ENCODE measurements at places on chromosomes 3 and 15. TPM values are rescaled to one million over a fixed set of nuclear protein-coding genes. Genes with fewer than 3 reads are reported as not detected.

DNA sequence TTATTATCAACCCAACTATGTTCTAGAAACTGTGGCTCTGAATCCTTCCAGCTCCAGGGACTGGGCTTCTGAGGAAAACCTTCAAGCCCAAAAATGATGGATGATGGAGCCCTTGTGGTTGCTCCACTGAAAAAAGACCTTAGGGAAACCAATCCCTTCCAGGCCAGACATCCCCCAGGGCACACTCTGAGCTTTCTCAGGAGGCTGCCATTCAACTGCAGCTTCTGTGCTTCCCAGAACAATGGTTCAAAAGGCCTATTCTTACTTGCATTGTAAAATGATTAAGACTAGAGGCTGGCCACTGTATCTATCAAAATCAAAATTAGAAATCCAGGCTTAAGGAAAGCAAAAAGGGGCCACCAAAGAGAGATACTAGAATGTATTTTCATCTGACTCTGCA is 27.3 kb downstream of the EID1 start:
- DNase-seq: no peak

DNA sequence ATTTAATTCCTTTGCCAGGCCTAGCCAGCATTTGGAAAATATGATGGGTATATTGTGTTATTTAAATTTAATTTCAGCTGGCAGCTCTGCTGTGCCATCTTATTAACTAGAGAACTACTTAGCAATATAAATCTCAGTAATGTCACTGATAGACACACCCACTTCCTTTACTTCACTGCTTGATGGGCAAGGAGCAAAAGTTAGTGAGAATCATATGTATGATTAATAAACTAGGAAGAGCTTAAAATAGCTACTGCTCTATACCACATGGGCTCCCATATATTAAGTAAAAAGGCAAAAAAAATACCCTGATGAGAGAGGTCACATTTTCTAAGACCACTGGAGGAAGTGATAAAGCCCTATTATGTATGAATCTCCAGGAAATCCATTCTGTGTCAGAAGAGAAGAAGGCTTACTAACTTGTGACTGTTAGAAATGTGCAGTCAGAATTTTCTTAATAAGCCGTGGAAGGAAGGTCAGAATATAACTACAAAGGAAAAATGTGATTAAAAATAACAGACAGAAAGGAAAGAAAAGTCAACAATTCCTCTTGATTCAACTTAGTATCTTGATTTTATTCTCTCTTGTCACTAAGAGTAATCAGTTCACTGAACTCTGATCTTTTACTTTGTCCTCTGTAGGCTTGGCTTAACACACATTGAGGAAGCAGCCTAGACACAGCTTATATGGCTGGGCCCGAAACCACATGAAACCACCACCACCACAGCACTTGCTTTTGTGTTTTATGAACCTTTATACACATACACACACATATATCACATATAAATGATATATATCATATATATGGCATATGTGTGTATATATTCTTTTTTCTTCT is 1233.9 kb upstream of the ALCAM start:
- DNase-seq: no peak

DNA sequence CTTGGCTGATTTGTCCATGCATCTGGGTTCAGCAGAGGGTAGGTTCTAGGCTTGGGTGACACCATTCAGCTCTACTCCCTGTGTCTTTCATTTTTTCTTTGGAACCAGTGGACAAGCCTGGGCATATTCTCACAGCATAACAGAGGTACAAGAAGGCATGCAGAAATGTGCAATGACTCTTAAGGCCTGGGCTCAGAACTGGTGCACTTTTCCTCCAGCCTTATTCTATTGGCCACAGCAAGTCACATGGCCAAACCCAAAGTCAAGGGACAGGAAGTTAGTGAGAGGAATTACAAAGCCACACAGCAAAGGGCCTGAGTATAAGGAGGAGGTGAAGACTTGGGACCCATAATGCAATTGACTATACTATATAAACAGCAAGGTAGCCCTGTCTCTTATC is 200.9 kb upstream of the CTDSPL start:
- DNase-seq: no peak

DNA sequence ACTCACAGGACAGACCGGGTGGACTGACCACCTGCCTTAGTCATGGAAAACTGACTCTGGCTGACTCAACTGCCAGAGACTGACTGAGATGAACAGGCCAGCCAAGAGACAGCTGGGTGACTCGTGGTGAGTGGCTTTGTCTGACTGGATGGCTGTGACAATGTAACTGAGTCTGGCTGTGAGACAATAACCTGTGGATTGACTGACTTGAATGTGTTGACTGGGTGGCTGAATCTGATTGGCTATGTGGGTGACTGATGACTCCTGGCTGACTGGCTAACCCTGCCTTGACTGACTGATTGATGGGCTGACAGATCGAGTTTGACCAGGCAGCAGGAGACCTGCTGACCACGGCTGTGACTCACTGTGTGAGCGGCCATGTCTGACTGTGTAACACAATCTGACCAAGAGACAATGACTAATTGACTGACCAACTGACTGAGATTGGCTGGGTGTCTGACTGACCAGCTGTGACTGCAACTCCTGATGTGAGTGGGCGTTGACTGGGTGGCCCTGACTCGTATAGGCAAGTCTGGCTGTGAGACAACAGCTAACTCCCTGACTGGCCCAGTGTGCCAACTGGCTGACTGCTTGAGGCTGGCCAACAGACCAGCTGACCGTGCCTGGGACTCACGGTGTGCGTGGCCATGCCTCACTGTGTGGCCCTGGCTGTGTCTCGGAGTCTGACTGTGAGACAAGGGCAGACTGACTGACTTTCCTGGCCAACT is 509.1 kb downstream of the SHQ1 start:
- no peak for DNase-seq

DNA sequence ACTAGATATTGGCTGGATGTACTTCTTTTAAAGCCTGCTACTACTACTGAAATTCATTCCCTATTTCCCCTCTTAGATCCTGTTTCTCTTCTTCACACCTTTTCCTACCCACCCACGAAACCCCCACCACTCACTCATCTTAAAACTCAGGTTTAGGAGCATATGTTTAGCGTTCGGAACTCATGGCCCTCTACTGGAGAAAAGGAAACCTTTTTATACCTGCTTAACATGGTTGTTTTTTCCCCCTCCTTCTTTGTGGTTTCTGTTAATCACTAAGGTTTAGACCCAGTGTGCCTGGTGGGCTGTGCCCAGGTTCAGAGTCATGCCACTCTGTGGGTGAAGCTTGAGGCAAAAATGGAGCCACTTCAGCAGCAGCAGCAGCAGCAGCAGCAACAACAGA is 2.6 kb downstream of the ARID3B start:
- no peak for DNase-seq

- DNase-seq: no peak
Measured at GRCh38 chr3:67349551-67350174, 304.7 kb downstream of the SUCLG2 start.

- DNase-seq: no peak
Measured at GRCh38 chr3:151268267-151269235, 9.8 kb downstream of the P2RY14 start.

DNA sequence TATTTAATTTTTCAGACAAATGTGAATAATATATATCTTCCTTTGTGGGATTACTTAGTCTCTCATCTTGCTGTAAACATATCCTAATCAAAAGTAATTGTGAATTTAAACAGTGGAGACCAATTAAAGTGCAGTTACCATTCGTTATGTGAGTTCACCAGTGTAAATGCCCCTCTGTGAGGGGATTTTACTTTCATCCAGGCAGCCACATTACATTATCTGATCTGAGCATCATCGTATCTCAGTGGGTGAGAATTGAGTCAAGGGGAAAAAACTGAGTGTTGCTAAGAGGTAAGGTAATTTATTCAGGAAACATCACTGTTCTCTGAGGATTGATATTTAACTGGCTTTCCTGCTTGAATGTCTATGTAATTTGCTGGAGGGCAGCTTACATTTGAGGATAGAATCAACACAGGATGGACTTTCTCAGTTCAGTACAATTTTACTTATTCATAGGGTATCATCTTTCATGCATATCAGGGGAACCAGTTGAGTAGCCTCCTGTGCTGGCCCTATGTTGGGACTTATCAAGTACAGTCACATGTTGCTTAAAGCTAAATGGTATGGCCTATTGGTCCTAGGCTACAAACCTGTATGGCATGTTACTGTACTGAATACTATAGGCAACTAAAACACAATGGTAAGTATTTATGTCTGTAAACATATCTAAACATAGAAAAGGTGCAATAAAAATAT is 219.7 kb downstream of the CD47 start:
- no peak for DNase-seq

DNA sequence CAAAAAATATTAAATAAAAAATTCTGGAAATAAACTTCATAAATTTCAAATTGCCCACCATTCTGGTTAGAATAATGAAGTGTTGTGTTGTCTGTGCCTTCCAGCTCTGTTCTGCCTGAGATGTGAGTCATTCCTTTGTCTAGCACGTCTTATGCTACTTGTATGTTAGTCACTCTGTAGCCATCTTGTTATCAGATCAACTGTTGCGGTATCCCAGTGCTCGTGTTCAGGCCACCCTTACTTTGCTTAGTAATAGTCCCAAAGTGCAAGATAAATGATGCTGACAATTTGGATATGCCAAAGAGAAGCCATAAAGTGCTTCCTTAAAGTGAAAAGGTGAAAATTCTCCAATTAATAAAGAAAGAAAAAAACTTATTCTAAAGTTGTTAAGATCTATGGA is 527.5 kb downstream of the NAALADL2 start:
- DNase-seq: no peak

DNA sequence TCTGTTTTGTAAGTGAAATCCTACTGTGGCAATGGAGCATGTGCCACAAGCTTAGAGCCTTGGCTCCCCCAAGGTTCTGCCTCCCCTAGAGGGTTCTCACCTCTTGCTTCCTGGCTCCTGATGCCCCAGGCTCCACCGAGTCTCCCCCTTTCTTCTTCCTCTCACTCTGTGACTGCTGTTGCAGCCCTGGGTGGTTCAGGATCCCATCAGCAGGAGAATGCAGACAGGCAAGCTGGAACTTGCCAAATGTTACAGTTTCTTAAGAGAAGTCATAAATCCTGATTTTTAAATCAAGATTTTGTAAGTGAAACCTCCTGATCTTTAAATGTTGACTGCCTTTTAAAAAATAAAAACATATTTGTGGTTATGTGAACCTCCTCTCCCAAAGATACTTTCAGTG is 133.9 kb downstream of the CCNL1 start:
- no peak for DNase-seq

Gene MST1R
- total RNA-seq: 0.88 TPM

Gene P2RY13
- total RNA-seq: 15.3 TPM

Gene NMB
- total RNA-seq: 17.0 TPM

Gene DPPA2
- total RNA-seq: not detected

Gene C15orf62
- total RNA-seq: 0.17 TPM

Gene PSMD2
- total RNA-seq: 237 TPM

Data from spinal cord (tissue), 10 donors.